ENCODE measurements at places on chromosomes 3 and 15. TPM values are rescaled to one million over a fixed set of nuclear protein-coding genes. Genes with fewer than 3 reads are reported as not detected.

The P2RY1 gene
- total RNA-seq = 0.22 TPM

The CTXN2 gene
- not detected for total RNA-seq

The P2RY14 gene
- not detected for total RNA-seq

The SLC22A13 gene
- 0.38 TPM for total RNA-seq

The ADAMTSL3 gene
- not detected for total RNA-seq

The TPRG1 gene
- total RNA-seq = not detected

The GABRA5 gene
- 0.22 TPM for total RNA-seq

The FBXW12 gene
- not detected for total RNA-seq

The NAALADL2 gene
- total RNA-seq = 81.0 TPM

The ADGRG7 gene
- not detected for total RNA-seq

The ASB14 gene
- not detected for total RNA-seq

The CELF6 gene
- 0.22 TPM for total RNA-seq

The SEMA3F gene
- total RNA-seq = 3.2 TPM

The PHC3 gene
- total RNA-seq = 17.5 TPM

The RHOV gene
- not detected for total RNA-seq

The GABRB3 gene
- total RNA-seq = not detected

The KCNH8 gene
- total RNA-seq = not detected

The IGSF10 gene
- total RNA-seq = not detected

The CKMT1B gene
- total RNA-seq = not detected

The CISH gene
- total RNA-seq = 1.0 TPM

The NME9 gene
- not detected for total RNA-seq

The AMOTL2 gene
- 347 TPM for total RNA-seq

The ACY1 gene
- 73.6 TPM for total RNA-seq

The ZNF80 gene
- not detected for total RNA-seq

The FGD5 gene
- not detected for total RNA-seq

The U2SURP gene
- total RNA-seq = 40.2 TPM

The CAMK2N2 gene
- total RNA-seq = not detected

The HHATL gene
- not detected for total RNA-seq

The CCR4 gene
- not detected for total RNA-seq

The PLEKHO2 gene
- total RNA-seq = 35.3 TPM

The LRTM1 gene
- not detected for total RNA-seq

The ATP13A5 gene
- not detected for total RNA-seq

The CNTN3 gene
- total RNA-seq = 18.5 TPM

The LRRC49 gene
- total RNA-seq = 10.3 TPM

The COPB2 gene
- total RNA-seq = 181 TPM

The IQCF5 gene
- not detected for total RNA-seq

The RAB43 gene
- total RNA-seq = 21.6 TPM

The CSPG5 gene
- not detected for total RNA-seq

All from GM23248 (cell line).